ENCODE measurements at places on chromosomes 5 and 9.
A peak's percentile ranks its signal among the peaks of the same experiment; 100 is the strongest.

GRCh38 chr9:70043285-70043684, 363 bp upstream of the MAMDC2 start:
- DNase-seq: no peak

DNA sequence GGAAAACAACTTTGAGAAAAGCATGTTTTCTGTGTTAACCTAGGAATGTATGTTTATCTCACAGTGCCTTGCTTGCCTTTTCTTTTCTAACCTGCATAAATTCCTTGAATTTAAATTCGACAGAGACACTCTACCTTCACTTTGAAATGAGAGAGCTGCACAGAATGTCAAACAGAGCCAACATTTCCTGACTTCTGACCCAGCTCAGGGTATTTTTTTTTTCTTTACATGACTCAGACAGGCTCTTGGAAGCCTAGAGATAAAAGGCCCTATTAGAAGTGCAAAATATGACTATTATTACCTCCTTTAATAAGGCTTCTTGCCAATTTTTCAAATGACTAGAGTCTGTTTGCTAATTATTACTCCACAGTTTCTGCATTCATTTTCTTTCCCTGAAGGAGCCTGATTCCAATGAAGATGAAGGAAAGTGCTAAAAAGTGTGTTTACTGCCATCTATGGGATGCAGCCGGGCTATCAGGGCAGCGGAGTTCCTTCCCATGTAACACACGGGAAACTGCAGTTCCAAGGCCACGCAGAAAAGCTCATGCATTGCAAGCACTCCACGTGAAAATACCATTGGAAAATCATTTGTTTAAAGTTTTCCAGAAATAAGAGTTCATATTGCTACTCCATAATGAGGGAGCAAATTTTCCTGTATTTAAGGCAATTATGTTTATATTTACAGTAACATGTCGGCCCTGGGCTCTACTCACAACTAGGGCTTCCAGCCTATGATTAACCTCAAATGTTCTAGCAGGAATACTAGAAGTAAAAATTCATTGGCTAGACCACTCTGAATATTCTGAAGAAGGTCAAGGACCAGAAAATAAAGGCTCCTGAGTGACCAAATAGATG, 485.6 kb downstream of the ZSWIM6 start:
- DNase-seq: no peak

- DNase-seq: no peak
Measured at GRCh38 chr9:133981958-133982681, 10.0 kb downstream of the VAV2 start.

DNA sequence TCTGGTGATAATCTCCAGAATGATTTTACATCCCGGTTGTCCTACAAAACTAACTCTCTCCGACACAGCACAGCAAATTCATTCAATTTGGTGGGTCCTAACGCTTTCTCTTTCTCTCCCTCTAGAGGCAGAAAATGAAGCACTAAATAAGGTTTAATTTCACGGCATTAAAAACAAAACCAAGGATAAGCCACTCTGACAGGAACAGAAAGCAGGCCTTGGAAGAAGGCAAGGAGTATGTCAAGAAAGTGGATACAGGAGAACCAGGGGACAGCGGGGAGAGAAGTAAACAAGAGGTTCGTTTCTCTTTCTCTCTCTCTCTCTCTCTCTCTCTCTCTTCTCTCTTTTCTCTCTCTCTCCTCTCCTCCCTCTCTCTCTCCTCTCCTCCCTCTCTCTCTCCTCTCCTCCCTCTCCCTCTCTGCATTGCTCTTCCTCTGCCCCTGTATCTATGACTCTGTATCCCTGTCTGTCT, 49.8 kb downstream of the EBF1 start:
- no peak for DNase-seq

DNA sequence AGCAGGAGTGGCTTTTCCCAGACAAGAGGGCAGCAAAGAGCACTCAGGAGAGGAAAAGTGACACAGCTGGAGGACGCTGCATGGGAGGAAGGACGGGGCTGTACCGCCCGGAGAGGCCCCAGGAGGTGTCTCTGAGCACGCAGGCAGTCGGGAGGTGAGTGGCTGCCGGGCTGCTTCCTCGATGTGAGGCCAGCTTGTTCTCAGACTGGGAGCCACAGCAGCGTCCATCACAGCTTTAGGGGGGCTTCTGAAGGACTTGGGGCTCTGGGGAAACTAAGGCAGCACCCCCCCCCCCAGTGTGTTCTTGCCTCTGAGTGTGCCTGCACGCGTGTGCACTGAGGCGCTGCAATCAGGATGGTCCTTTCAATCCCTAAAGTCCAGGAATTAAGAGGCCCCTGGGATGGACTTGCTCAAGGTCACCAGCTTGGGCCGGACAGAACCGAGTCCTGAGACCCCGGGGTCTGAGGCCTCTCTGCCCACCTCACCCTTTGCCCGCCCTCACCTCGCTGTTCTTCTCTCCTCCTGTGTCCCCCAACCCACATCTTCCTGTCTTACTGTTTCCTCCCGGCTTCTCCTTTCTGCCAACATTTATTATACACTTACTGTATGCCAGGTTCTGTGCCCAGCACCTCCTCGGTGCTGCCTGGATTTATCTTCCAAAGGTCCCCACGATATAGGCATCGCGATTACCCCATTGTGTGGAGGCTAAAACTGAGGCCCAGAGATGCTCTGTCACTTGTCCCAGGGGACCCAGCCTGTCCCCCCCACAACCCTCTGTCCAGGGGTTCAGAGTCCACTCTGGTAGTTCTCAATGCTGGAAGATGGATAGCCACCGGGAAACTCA, 32.9 kb downstream of the FAM163B start:
- DNase-seq: no peak

- no peak for DNase-seq
Measured at GRCh38 chr9:84709056-84709455, 39.5 kb downstream of the NTRK2 start.

DNA sequence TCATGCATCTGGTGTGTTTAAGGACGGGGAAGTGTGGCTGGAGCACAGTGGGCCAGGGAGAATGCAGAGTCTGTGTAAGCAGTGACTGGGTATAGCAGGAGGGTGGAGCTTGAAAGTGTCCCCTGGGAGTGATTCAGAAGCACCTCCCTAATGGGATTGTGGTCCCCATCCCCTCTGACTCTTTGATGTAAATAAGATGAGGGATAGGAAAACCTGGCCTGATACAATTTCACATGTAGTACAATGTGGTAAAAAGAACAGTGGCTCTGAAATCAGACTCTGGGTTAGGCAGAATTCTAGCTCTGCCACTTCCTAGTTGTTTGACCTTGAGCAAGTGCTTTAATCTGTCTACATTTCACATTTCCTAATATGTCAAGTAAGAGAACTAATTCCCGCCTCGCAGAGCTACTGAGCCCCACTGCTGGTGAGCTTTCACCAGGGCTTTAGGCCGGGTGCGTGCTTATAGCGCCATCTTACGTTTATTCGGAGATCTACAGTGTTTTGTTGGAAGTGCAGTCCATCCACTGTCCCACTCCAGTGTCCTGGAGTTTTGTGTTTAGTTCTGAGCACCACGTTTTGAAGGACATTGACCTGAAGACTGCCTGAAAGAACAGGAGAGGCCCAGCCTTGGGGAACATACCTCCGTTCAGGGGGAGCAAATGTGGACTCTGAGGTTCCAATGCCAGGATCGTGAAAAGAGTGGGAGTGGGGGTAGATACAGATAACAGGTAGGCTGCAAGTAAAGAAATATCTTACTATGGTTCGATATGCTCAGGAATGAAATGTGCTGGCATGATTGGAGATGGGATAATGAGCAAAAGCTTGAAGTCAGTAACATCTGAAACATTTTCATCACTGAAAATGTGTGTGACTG, 51.2 kb upstream of the TESK1 start:
- DNase-seq: peak; percentile 60

- DNase-seq: peak; percentile 69
Measured at GRCh38 chr5:132026516-132027008, 15.1 kb upstream of the ACSL6 start.

GRCh38 chr9:121857928-121858327, 206.5 kb downstream of the DAB2IP start:
- no peak for DNase-seq

DNA sequence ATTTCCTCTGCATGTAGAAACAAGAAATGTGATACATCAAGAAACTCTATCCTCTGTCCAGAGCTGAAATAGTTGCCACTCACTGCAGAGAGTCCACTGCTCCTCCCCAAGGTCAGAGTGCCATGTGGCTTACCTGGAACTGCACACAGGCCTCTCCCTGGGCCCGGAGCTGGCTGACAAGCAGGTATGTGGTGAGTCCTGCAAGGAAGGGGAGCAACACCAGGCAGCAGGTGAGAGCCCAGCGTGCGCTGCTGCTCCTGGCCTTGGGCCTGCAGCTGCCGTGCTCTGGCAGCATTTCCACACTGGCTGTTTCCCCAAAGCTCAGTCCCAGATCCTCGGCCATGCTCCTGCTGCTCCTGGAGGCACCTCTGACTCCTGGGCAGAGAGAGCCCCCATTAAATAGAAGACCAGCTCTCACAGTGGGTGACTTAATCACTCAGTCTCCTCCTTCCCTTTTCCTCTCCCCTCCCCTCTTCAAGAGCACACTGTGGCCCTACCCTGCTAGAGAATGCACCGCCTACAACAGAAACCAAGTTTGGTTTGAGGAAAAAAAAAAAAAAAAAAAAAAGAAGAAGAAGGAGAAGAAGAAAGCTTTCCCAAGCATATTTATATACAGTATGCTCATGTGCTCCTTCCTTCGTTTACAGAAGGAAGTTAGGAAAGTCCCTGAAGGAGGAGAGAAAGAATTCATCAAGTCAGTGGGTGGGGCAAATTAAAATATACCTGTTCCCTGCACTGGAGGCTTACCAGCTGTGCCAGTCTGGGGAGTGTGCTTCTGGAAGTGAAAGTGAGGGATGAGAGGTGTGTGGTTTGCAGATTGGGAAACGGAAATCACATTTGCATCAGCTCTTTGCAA, at the start of gene TNFSF15:
TSS of gene TNFSF15 (minus strand) at position 370 of the 856 bp plus-strand sequence. CDS start at position 343, 27 bp downstream.
- peak; percentile 75 for DNase-seq

- peak; percentile 96 for DNase-seq
Measured at GRCh38 chr9:124254261-124254682, 3.5 kb upstream of the NEK6 start.

- DNase-seq: no peak
Measured at GRCh38 chr9:85377731-85378289, 363.9 kb downstream of the AGTPBP1 start.

GRCh38 chr9:94976077-94976476, 249.6 kb downstream of the AOPEP start:
- DNase-seq: no peak

DNA sequence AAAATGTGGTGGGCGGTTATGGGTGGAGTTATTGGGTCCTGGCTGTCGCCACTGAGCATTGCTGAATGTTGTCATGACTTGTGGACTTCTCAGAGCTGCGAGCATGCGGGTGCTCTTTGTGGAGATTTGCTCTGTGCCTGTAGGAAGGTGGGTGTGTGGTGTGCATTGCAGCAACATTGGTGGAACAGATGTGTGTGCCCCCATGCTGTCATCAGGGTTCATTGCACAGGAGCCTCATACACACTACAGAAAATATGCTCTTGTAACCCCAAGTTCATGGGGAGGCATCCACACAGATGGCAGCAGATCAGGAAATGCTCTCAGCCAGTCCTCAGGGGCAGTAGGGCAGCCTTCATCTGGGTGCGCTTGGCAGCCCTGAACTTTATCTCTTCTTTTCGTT, 55.9 kb upstream of the PHF2 start:
- no peak for DNase-seq

GRCh38 chr9:109444771-109445320, 53.3 kb downstream of the PTPN3 start:
- DNase-seq: no peak

DNA sequence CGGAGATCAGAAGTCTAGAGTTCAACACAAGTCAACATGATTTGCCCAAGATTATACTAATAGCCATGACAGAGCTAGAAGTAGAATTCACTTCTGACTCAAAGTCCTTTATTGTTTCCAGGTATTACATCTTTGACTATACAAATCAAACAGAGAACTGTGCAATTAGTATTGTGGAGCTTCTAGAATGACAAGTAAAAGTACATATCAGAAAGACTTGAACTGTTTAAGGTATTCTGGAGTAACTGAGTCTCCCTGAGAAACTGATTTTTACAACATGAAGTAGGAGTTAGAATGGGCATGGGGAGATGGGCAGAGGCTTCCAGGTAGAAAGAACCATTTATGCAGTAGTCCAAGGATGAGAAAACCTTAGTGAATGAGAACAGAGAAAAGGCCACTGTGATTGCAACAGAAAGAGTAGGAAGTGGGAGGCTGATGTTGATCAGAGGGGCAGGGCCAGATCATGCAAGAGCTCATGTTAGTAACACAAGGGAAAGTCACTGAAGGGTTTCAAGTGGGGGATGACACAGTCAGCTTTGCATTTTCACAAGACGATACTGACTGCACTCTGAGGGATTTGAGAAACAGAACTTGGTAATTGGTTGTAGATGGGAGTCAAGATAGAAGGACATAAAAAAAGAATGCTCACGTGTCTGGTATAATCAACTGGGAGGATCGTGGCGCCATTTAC, 280.7 kb downstream of the RFX3 start:
- DNase-seq: peak; percentile 21

- DNase-seq: no peak
Measured at GRCh38 chr5:140324617-140325241, 21.7 kb downstream of the HBEGF start.

- DNase-seq: no peak
Measured at GRCh38 chr9:2489838-2490314, 131.7 kb upstream of the VLDLR start.

DNA sequence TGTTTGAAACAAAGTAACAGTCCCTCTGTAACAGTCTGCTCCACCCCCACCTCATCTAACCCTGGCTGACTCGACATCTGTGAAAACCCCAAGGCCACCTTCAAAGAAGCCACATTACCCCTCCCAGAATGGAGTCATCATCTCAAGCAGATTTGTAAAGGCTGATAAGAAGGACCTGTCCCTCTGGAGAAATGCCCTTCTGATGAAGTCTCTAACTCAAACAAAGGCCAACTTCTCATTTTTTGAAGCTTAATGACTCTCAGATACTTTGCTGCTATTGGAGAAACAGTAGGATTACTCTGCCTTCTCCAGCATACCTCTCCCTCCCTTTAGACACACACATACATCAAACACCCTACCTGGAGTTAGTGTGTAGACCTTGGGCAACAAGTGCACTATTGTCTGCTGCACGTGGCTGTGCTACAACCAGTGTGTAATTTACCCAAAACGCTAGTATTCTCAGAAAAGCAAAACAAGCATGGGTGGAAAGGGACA, 5.3 kb upstream of the SUSD1 start:
- peak; percentile 73 for DNase-seq

- DNase-seq: peak; percentile 65
Measured at GRCh38 chr5:72818866-72819534, 2.5 kb downstream of the TNPO1 start.
